CD4-positive, alpha-beta T cell treated with Interleukin-21 for 1 hour (primary cell): ENCODE measurements at places on chromosomes 7 and 10.

- DNase-seq = no peak
Observed at GRCh38 chr7:84997626-84998025, 189.2 kb downstream of the SEMA3D start.

DNA sequence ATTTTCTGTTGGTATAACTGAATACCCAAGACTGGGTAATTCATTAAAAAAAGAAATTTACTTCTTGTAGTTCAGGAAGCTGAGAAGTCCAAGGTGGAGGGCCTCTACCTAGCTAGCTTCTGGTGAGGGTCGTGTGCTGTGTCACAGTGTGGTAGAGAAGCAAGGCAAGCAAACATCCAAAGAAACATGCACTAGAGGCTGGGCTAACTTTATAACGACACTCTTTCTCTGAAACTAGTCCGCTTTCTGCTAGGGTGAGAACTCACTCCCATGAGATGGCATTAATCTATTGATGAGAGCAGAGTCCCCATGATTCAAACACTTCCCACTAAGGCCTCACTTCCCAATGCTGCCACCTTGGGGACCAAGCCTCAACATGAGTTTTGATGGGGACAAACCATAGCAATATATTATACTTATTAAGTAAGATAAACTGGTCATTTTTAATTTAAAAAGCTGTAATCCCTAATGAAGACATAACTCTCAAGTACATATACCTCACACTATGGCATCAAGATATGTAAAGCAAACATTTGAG, 50.8 kb downstream of the PHYHIPL start:
- no peak for DNase-seq

DNA sequence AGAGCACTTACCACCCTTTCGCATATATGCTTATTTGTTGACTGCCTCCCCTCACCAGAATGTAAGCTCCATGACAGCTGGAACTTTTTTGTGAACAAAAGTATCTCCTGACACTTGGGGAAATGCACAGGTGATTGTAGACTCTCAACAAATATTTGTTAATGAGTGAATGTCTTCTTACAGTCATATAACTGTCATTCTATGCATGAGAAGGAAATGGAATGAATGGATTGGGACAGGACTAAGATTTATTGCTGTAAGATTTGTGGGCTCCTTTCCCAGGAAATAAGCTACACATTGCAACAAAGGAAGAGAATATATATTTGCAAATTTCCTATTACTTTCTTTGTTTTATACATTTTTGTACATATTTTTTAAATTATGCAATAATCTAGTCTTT, 48.5 kb downstream of the FEZF1 start:
- DNase-seq = no peak

- DNase-seq = no peak
Observed at GRCh38 chr10:123651421-123652047, 14.6 kb upstream of the GPR26 start.

DNA sequence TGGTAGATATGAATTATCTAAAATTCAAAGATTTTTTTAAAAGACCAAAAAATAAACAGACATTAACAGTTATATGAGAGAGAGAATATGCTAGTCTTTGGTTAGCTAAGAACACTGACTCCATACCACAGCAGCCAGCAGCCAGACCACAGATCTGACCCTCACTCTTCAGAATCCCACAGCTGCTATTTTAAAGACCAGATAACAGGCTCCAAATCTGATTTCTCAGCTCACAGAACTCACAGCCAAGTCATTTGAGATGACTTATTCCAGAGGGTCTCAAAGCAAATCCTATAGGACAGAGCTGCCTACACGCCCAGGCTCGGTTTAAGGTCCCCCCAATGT, 20.4 kb downstream of the NUDCD3 start:
- DNase-seq = no peak

DNA sequence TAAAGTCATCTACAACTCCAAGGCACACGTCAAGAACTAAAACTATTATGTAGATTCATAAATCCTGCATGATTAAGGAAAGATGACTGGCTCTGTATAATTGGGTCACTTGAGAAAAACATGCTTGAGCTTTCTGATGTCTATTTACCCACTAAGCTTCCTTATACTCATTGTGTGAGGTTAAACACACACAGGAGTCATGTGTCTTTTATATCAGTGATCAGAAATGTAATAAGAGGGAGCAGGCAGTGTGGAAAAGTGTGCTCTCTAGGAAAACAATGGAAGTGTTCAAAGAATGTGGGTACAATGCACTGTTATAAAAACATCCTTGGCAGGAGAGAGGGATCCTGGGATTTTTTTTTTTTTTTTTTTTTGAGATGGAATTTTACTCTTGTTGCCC, 108.6 kb upstream of the ARID5B start:
- DNase-seq = no peak

DNA sequence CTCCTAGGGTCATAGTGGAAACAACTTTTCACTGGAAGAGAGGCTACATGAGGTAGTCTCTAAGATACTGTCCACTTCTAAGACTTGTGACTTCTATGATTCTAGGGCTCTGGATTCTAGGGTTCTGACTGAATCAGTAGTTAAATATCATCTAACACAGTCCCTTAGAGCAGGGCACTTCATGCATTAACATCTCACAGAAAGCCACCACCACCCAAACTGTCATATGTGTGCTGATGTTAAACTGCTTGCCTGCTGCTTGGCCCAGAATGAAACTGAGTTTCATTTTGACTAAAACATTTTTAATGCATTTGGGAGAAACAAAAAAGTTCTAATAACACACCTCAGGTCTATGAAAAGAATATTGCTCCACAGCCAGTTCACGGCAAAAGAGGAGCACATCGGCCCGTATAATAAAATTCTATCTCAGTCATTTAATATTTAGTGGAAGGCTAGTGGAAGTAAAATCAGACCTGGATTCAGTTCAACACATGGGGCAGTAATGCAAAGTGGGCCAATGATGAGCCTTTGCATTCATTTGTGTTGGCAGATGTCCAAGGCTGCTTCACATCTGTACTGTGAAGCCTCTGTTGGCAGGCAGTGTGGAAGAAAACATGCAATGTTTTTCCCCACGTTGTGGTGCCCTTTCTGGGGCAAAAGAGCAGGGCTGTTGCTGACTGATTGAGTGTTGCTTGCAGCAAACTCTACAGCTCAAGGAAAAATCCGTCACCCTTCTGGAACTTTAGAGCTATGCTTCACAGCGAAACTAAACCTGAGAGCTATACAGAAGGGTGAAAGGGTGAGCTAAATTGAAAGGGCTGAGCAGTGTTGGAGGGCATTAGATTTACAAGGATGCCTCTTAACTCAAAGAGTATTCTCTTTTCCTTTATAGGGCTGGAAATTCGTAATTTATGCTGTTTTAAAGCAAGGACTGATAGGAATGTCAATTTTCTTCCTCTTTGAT, 33.5 kb upstream of the AUTS2 start:
- DNase-seq = no peak

DNA sequence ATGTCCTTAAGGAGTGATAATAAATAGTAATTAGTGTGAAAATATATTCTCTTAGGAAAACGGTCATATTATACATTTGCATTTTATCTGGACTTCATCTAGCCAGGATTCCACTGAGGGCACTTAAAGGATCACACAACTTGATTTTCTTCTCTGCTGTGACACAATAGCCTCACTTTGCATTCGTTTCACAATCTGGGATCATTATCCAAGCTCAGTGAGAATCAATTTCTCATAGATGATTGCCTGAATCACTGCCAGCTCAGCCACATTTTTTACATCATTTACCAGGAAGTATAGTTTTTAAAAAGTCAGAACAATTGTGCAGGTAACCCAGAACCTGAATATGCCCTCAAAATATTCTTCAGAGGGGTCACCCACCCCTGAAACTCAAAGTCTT, 68.9 kb downstream of the PTPRZ1 start:
- DNase-seq = no peak

GRCh38 chr10:126224967-126225671, 163.2 kb downstream of the ADAM12 start:
- no peak for DNase-seq
